ENCODE measurements at places on chromosomes 7 and 10. TPM values are rescaled to one million over a fixed set of nuclear protein-coding genes. Genes with fewer than 3 reads are reported as not detected.

GRCh38 chr7:117095055-117095454, 141.8 kb downstream of the ST7 start:
- H3K4me1 ChIP-seq = peaks cover 9% of the 10 kb centered on the region
- no peak overlapping the region for H3K4me3 ChIP-seq
- H3K36me3 ChIP-seq = no peaks in the 10 kb centered on the region
- H3K27ac ChIP-seq = no peak overlapping the region

- no peaks in the 10 kb centered on the region for H3K36me3 ChIP-seq
- no peak for DNase-seq
- no peak overlapping the region for H3K4me3 ChIP-seq
- no peak overlapping the region for H3K27ac ChIP-seq
These were observed 26.2 kb downstream of the KAZALD1 start for GRCh38 chr10:101087965-101088364.

DNA sequence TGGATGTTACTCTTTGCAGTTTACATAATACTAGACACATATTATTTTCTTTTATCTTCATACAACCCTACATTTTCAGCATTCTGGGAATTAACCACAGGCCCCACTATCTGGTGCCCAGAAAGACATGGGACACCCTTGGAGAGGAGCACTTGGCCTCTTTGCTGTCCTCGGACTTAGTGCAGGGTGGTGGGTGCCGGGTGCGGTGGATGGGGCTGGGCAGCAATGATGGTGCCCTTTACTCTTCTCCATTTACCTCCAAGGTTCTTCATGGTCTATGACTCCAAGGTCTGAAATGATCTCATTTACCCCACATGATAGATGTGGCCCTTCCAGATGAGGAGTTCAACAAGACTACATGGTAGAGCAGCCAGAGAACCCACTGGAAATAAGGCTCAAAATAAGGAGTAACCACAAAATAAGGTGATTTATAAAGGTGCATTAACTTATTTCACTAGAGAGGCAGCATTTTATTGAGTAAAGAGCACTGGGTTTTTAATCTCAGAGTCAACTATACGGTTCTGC, 56.2 kb upstream of the IGFBP3 start:
- H3K27me3 ChIP-seq = no peaks in the 10 kb centered on the region
- no peak overlapping the region for H3K4me3 ChIP-seq
- peaks cover 10% of the 10 kb centered on the region for H3K4me1 ChIP-seq
- H3K27ac ChIP-seq = peak overlapping the region; percentile 78

DNA sequence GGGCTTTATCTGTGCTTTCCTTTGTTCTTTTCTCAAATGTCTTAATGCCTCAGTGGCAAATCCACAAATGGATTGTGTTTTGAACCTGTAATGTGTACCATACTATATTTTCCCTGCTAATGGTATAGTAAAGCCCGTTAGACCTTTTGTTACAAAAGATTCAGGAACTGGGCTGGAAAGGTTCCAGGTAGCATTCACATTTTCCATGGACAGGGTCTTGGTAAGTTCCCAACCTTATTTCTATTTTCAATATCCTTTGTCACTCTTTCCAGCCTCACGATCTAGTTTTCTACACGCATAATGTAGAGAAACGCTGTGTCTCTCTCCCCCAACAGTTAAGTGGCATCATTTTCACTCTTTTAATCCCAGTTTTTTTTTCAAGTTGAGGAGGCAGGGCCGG, 153.0 kb downstream of the PLCE1 start:
- DNase-seq = no peak
- H3K27me3 ChIP-seq = no peaks in the 10 kb centered on the region
- H3K4me3 ChIP-seq = no peak overlapping the region

DNA sequence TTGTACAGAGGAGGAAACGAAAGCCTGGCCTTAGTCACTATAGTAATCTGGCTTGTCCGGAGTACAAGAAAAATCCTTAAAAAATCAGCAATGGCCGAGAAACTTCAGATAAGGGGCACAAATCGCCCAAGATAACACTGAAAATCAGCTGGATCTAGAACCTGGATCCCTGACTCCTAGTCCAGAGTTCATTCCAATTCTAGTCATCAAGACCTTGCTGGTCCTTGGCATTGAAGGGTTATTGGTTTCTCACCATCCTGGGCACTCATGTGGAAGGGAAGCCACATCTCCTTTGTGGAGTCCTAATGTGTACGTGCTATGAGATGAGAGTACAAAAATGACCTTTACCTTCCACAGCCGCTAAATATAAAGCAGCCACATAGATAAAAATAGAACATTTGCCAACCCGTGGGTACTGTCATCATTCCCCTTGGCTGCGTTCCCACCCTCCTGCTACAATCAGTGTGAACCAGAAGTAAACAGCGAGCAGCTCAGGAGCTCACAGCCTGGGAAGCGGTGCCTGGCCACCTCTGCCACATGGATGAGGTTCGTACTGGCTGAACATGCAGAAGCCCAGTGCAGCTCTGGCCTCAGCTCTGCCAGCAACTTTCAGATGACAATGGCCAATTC, 116.0 kb upstream of the PDLIM1 start:
- peak; percentile 94 for DNase-seq
- peak overlapping the region; percentile 95 for H3K27ac ChIP-seq
- peaks cover 75% of the 10 kb centered on the region for H3K36me3 ChIP-seq
- peaks cover 32% of the 10 kb centered on the region for H3K4me1 ChIP-seq

- H3K36me3 ChIP-seq = no peaks in the 10 kb centered on the region
- no peaks in the 10 kb centered on the region for H3K4me1 ChIP-seq
- no peak overlapping the region for H3K27ac ChIP-seq
These were observed 93.0 kb downstream of the NHLRC2 start for GRCh38 chr10:113947184-113948041.

DNA sequence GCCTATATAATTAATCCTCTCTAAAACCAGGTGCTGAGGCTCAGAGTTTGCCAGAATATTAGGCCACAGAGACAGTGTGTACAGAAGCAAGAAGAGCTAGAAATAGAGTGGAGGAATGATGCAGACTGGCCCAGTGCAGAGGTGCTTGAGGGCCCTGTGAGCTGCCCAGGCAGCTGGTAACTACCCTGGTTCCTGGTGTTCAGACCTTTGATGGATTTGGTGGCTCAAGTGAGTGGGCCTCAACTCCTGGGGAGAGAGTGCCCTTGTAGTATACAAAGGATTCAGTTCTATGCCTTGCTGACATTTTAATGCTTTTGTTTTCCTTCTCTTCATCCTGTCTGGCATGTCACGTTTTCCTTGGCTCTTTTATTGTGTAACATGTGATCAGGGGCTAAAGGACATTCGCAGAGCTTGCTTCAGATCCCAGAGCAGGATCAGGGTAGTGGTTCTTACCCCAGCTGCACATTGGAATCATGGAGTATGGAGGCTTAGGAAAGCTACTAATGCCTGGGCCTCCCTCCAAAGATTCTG, 20.0 kb downstream of the LRRC4 start:
- H3K27me3 ChIP-seq = no peaks in the 10 kb centered on the region
- H3K27ac ChIP-seq = no peak overlapping the region
- no peak for DNase-seq
- no peaks in the 10 kb centered on the region for H3K4me1 ChIP-seq
- no peak overlapping the region for H3K4me3 ChIP-seq
- H3K36me3 ChIP-seq = peaks cover 3% of the 10 kb centered on the region

- H3K27ac ChIP-seq = no peak overlapping the region
- no peak overlapping the region for H3K4me3 ChIP-seq
- no peaks in the 10 kb centered on the region for H3K27me3 ChIP-seq
- no peaks in the 10 kb centered on the region for H3K36me3 ChIP-seq
These were observed 75.3 kb upstream of the TAS2R16 start for GRCh38 chr7:123070702-123071286.

GRCh38 chr7:90383861-90384260, 19.4 kb upstream of the CLDN12 start:
- H3K27me3 ChIP-seq = no peaks in the 10 kb centered on the region
- no peak overlapping the region for H3K4me3 ChIP-seq
- no peak overlapping the region for H3K27ac ChIP-seq
- no peaks in the 10 kb centered on the region for H3K4me1 ChIP-seq

DNA sequence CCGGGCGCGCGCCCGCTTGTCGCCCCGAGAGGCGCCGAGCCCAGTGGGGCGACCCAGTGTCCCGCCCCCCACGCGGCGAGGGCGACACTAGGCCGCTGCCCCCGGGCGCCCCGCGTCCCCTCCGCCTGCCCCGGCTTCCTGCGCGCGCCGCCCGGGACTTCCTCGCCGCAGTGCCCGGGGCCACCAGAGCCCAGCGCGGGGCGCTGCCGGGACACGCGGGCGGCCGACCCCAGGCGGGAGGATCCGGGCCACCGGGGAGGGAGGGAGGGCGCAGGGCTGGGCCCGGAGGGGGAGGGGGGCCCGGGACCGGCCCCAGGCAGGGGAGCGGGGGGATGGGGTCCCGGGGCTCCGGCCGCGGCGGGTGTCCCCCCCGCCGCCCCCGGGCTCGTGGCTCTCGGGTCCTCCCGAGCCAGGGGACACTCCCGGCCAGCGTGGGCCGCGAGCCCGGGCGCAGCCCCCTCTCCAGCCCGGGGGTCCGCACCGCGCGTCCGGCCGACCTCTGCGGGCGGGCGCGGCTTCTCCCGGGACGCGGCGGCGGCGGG, 435 bp upstream of the PWWP2B start:
- peaks cover 3% of the 10 kb centered on the region for H3K4me1 ChIP-seq
- peak; percentile 81 for DNase-seq
- peak overlapping the region; percentile 74 for H3K4me3 ChIP-seq

GRCh38 chr7:36372156-36372555, 17.5 kb upstream of the ANLN start:
- DNase-seq = no peak
- no peaks in the 10 kb centered on the region for H3K36me3 ChIP-seq
- no peak overlapping the region for H3K27ac ChIP-seq
- H3K4me1 ChIP-seq = no peaks in the 10 kb centered on the region
- no peak overlapping the region for H3K4me3 ChIP-seq

DNA sequence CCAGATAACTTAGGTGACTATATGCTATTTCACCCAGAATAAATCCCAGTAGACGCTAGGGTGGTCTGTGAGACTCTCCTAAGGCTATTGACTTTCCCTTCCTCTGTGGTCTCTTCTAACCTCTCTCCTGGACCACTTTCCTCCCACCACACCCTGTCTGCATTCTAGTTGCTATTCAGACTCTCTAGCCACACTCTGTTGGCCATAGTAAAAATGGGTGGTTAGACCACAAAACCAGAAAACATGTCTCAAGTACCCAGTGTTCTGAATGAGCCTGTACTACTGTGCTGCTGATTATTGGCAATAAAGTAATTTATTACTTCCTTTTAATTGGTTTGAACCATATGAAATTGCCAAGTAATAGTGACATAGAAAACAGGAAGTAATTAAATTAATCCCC, 240.8 kb downstream of the KIF20B start:
- no peak overlapping the region for H3K27ac ChIP-seq
- no peak for DNase-seq
- no peaks in the 10 kb centered on the region for H3K27me3 ChIP-seq
- H3K36me3 ChIP-seq = no peaks in the 10 kb centered on the region
- H3K4me3 ChIP-seq = no peak overlapping the region
- no peaks in the 10 kb centered on the region for H3K4me1 ChIP-seq

- no peak for DNase-seq
- H3K4me3 ChIP-seq = no peak overlapping the region
- no peak overlapping the region for H3K27ac ChIP-seq
- H3K4me1 ChIP-seq = peaks cover 4% of the 10 kb centered on the region
- no peaks in the 10 kb centered on the region for H3K27me3 ChIP-seq
- no peaks in the 10 kb centered on the region for H3K36me3 ChIP-seq
These were observed 44.2 kb downstream of the EGFR start for GRCh38 chr7:55063061-55063460.

- no peaks in the 10 kb centered on the region for H3K27me3 ChIP-seq
- peaks cover 15% of the 10 kb centered on the region for H3K4me1 ChIP-seq
- peaks cover 39% of the 10 kb centered on the region for H3K36me3 ChIP-seq
- no peak for DNase-seq
- H3K4me3 ChIP-seq = no peak overlapping the region
These were observed 4.6 kb downstream of the CYREN start for GRCh38 chr7:135165862-135166261.

CD36 gene
- 302 TPM for total RNA-seq

DKK1 gene
- 1.6 TPM for total RNA-seq

ADAM8 gene
- 21.4 TPM for total RNA-seq

ANKRD30A gene
- total RNA-seq = not detected

GRM3 gene
- total RNA-seq = not detected

AGR3 gene
- total RNA-seq = not detected
